ENCODE measurements at places on chromosomes 1 and 21.

- DNase-seq: no peak
- no peak overlapping the region for H3K27ac ChIP-seq
- no peaks in the 10 kb centered on the region for H3K36me3 ChIP-seq
- no peak overlapping the region for H3K4me3 ChIP-seq
Measured at GRCh38 chr1:115340879-115341278, 2.8 kb upstream of the NGF start.

DNA sequence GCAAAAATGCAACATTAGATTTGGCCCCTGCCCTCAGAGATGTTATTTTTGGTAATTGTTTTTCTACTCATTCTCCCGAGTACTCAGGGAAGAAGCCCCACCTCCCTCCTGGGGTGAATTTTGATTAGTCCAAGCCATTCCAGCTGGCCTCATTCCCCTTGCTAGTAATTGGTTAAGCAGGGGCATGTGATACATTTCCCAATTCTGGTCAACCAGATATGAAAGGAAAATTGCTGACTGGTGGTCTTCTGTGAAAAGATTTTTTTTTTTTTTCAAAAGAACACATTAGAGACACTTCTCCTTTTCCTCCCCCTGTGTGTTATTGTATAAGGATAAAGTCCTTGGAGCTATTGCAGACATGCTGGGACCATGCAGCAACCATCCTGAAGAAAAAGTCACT is 71.1 kb upstream of the AKT3 start:
- no peaks in the 10 kb centered on the region for H3K36me3 ChIP-seq
- H3K4me3 ChIP-seq: no peak overlapping the region

GRCh38 chr1:91876781-91877573 is 9.0 kb downstream of the TGFBR3 start:
- H3K27me3 ChIP-seq: peaks cover 4% of the 10 kb centered on the region
- no peak for DNase-seq
- H3K4me1 ChIP-seq: peaks cover 84% of the 10 kb centered on the region
- H3K36me3 ChIP-seq: no peaks in the 10 kb centered on the region
- H3K4me3 ChIP-seq: peak overlapping the region; percentile 75

GRCh38 chr21:21332492-21332891 is 334.3 kb downstream of the NCAM2 start:
- H3K27ac ChIP-seq: no peak overlapping the region
- no peaks in the 10 kb centered on the region for H3K27me3 ChIP-seq
- H3K4me1 ChIP-seq: no peaks in the 10 kb centered on the region
- no peak overlapping the region for H3K4me3 ChIP-seq
- H3K36me3 ChIP-seq: no peaks in the 10 kb centered on the region

DNA sequence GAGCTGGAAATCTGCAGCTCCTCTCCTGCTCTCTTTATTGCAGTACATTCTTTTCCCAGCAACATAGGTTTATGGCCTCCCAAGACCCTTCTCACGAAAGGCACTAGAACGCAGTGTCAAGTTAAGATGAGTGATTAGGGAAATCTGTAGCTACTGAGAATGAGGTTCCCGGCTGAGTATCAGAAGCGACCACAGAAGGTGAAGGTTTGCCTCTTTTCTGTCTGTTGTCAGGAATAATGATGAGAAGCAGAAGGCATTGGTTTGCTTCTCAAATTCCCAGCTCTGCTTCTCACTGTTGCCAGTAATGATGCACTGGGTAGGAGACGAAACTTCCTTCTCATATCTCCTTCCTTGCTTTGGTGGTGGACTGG is 128.4 kb downstream of the NTMT2 start:
- H3K36me3 ChIP-seq: no peaks in the 10 kb centered on the region
- H3K27me3 ChIP-seq: peaks cover 14% of the 10 kb centered on the region
- DNase-seq: no peak
- H3K27ac ChIP-seq: no peak overlapping the region
- no peak overlapping the region for H3K4me3 ChIP-seq

DNA sequence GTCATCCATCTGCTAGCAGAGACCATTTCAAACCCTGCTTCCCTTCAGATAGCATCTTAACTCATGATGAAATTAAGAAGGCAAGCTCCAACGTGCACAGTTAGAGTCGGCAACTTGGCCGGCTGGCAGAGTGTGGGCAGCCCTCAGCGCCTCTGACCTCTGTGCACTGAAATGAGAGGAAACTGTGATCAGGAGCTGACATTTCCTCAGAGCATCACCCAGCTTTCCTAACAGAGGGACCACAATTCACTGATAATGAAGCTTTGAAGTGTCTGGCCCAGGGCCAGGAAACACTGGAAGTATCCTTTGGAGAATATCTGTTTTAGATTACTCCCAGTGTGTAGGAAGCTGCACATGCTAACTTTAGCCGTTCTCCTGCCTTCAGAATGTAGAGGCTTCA is 145.0 kb upstream of the ZC3H11B start:
- H3K27me3 ChIP-seq: no peaks in the 10 kb centered on the region
- no peak for DNase-seq
- H3K4me3 ChIP-seq: no peak overlapping the region
- no peaks in the 10 kb centered on the region for H3K36me3 ChIP-seq
- no peaks in the 10 kb centered on the region for H3K4me1 ChIP-seq
- no peak overlapping the region for H3K27ac ChIP-seq

DNA sequence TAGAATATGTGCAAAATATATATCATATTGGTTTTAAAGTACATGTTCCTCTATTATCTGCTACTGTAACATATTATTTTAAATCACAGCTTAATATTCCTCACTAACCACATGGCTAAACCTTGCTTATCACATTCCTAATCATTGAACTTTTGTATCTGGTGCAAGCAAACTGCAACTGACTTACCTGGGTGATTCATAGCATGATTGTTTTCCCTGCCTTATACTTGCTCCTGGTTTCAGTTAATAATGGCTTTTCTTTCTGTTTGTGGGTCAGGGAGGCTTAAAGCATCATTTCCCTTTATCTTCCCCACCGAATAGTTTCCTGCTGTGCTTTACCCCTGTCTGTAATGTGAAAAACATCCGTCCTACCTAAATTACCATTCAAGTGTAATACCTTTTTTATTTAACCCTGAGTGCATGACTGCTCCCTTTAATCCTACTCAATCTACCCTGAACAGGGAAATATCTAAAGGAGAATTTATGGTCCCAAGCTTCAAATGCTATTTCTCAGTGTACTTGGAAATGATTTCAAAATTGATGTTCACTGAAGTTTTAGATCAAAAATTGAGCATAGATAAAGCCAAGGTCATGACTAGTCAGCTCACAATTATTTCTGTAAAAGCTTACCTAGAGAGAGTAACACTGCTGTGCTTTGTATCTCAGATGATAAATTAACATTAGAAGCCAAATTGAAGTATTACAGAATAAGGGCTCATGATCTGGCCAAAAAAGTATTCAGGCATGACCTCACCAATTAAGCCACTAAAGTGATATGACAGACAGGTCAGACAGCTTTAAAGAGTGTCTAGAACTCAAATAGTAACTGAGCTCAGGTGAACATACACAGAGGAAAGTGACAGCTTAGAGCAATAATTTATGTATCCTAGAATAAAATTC is 507.1 kb downstream of the BRINP3 start:
- H3K36me3 ChIP-seq: no peaks in the 10 kb centered on the region
- H3K4me1 ChIP-seq: no peaks in the 10 kb centered on the region
- no peaks in the 10 kb centered on the region for H3K27me3 ChIP-seq

GRCh38 chr1:1132956-1133750 is 17.3 kb upstream of the C1orf159 start:
- H3K27me3 ChIP-seq: no peaks in the 10 kb centered on the region
- no peak for DNase-seq
- H3K4me1 ChIP-seq: peaks cover 9% of the 10 kb centered on the region
- no peaks in the 10 kb centered on the region for H3K36me3 ChIP-seq

DNA sequence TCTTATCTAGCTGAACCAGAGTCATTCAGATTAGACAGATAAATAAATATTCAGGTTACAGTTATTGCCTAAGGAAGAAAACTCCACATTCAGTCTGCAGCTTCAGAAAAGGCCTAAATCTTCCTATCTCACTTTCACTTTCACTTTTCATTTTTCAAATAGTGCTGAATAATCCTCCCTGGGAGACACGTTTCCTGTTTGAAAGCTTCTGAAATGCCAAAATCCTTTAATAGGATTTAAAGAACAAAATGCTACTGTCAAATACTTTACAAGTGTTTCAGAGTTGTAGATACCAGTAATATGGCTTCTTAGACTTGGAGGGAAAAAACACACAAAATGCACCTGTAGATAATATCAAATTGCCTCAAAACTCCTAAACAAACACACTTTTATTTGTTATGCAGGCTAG is 3.9 kb downstream of the PSMB2 start:
- H3K27me3 ChIP-seq: no peaks in the 10 kb centered on the region
- peaks cover 38% of the 10 kb centered on the region for H3K4me1 ChIP-seq
- DNase-seq: no peak
- H3K4me3 ChIP-seq: peak overlapping the region; percentile 79

- H3K4me3 ChIP-seq: peak overlapping the region; percentile 73
- peaks cover 34% of the 10 kb centered on the region for H3K27me3 ChIP-seq
- H3K4me1 ChIP-seq: peaks cover 34% of the 10 kb centered on the region
Measured at GRCh38 chr1:6962996-6963911, 178.0 kb downstream of the CAMTA1 start.

DNA sequence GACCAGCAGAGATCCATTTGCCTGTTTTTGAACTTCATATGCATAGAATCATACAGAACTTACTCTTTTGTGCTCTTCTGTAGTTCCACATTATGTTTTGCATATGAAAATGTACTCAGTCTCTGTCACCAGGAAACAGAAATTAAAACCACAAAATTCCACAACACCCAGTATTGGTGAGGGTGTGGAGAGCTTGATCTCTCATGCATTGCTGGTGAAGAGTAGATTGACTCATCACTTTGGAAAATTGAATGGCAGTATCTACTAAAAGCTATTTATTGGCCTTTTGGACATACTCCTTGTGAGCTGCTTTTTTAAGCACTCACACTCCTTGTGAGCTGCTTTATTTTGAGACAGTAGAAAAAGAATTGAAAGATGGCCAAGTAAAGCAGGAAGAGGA is 43.3 kb downstream of the VTCN1 start:
- peaks cover 7% of the 10 kb centered on the region for H3K27me3 ChIP-seq
- no peak for DNase-seq
- H3K27ac ChIP-seq: no peak overlapping the region
- no peak overlapping the region for H3K4me3 ChIP-seq

DNA sequence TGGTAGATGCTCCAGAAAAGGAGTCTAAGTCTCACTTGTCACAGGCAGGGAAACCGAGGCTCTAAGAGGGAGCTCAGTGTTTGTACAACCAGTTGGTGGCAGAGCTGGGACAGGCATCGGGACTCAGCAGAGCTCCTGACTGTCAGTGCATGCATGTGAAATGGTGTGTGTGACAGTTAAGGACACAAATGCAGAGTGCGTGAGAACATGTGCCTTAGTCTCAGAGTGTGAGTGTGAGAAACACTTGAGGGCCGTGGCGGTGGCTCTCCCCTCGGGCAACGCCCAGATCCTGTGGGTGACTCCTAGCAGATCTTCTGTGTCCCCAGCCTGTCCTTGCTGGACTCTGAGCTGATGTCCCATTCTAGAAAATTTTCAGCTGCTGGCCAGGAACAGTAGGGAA is 362.6 kb downstream of the MATN1 start:
- H3K27me3 ChIP-seq: peaks cover 7% of the 10 kb centered on the region
- no peaks in the 10 kb centered on the region for H3K36me3 ChIP-seq
- H3K4me3 ChIP-seq: no peak overlapping the region
- no peak for DNase-seq
- H3K27ac ChIP-seq: no peak overlapping the region

- H3K27me3 ChIP-seq: peaks cover 2% of the 10 kb centered on the region
- H3K36me3 ChIP-seq: no peaks in the 10 kb centered on the region
- H3K4me3 ChIP-seq: no peak overlapping the region
- no peak for DNase-seq
- H3K27ac ChIP-seq: no peak overlapping the region
Measured at GRCh38 chr1:92218559-92218958, 844 bp downstream of the C1orf146 start.

DNA sequence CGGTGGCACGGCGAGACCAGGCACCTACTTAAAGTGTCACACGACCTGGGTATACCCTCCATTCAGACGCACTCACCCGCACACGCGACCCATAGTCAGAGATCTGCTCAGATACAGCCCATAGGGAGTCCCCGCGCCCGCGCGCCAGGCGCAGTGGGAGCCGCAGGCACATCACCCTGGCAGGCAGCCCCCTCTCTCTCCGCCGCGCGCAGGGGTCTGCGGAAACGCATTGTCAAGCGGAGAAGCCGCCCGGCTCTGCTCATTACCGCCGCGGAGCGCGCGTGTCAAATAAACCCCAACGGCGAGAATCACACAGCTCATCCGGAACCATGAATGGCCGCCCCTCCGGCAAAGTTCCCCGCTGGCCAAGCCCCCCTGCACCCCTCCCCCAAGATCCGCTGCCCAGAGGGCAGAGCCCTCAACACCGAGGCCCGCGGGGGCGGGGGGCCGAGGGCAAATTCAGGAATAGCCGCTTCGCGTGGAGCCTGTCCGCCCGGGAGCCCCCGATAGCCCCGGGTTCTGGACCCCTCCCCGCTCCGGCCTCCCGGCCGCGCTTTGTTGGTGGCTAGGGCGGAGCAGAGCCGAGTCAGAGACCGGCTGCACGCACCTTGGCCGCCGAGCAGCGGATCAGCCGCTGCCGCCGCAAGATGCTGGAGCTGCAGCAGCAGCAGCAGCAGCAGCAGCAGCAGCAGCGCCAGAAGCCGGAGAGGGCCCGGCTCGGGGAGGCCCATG is 522 bp downstream of the LRP8 start:
- peak overlapping the region; percentile 88 for H3K4me3 ChIP-seq
- peak overlapping the region; percentile 96 for H3K27ac ChIP-seq
- peaks cover 35% of the 10 kb centered on the region for H3K36me3 ChIP-seq
- peaks cover 20% of the 10 kb centered on the region for H3K4me1 ChIP-seq
- peak; percentile 54 for DNase-seq
- H3K27me3 ChIP-seq: no peaks in the 10 kb centered on the region

- H3K27me3 ChIP-seq: peaks cover 18% of the 10 kb centered on the region
- no peak overlapping the region for H3K27ac ChIP-seq
- H3K4me1 ChIP-seq: peaks cover 3% of the 10 kb centered on the region
- no peak for DNase-seq
Measured at GRCh38 chr1:175050992-175051391, 16.6 kb upstream of the TNN start.

DNA sequence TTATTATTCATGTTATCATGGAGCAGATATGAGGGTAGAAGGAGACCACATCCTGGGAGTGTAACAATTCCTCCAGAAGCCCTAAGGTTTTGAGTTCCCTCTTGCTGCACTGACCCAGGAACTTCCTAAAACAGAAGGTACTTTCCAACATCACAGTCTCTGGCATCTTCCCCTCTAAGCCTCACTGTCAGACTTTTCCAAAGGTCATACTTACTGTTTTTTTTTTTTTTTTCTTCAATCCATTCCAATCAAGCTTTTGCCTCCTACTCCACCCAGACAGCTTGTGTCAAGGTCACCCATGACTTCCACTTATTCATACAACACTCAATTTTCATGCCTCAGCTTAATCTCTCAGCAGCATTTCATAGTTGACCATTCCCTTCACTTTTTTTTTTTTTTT is 18.4 kb upstream of the UQCRHL start:
- no peaks in the 10 kb centered on the region for H3K36me3 ChIP-seq
- no peak for DNase-seq
- H3K4me1 ChIP-seq: peaks cover 21% of the 10 kb centered on the region
- H3K4me3 ChIP-seq: no peak overlapping the region
- no peak overlapping the region for H3K27ac ChIP-seq

- H3K27ac ChIP-seq: peak overlapping the region; percentile 59
- no peak overlapping the region for H3K4me3 ChIP-seq
- no peaks in the 10 kb centered on the region for H3K36me3 ChIP-seq
- H3K27me3 ChIP-seq: peaks cover 40% of the 10 kb centered on the region
- no peak for DNase-seq
- H3K4me1 ChIP-seq: peaks cover 5% of the 10 kb centered on the region
Measured at GRCh38 chr1:2630498-2631135, 2.2 kb downstream of the MMEL1 start.

- peaks cover 6% of the 10 kb centered on the region for H3K27me3 ChIP-seq
- no peaks in the 10 kb centered on the region for H3K36me3 ChIP-seq
- H3K4me3 ChIP-seq: no peak overlapping the region
- H3K27ac ChIP-seq: no peak overlapping the region
- no peak for DNase-seq
- H3K4me1 ChIP-seq: no peaks in the 10 kb centered on the region
Measured at GRCh38 chr21:38389896-38390295, 108.4 kb downstream of the ERG start.
